ENCODE measurements at places on chromosomes 5 and 9.

GRCh38 chr9:72540348-72540873, 19.0 kb downstream of the TMC1 start:
- DNase-seq = no peak

DNA sequence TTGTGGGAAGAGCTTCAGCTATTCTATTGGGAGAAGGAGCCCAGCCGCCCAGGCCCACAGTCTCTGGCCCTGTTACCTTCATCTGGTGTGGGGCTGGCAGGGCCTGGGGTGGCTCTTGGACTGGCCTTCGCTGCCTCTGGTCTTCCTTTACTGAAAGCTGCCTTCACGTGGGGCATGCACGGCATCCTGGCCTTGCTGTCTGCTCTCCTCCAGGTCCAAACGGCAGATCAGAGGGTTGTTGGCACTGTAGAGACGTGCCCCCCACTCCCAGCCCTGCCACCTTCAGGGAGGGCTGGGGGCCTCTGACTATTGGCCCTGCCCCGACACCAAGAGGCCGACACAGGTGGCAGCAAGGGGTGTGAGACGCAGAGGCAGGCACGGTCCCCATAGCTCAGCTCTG, 291.3 kb upstream of the IRX1 start:
- no peak for DNase-seq

GRCh38 chr5:100797861-100798260, 105.2 kb downstream of the ST8SIA4 start:
- no peak for DNase-seq

- no peak for DNase-seq
Observed at GRCh38 chr9:100286257-100286656, 66.5 kb downstream of the TEX10 start.

DNA sequence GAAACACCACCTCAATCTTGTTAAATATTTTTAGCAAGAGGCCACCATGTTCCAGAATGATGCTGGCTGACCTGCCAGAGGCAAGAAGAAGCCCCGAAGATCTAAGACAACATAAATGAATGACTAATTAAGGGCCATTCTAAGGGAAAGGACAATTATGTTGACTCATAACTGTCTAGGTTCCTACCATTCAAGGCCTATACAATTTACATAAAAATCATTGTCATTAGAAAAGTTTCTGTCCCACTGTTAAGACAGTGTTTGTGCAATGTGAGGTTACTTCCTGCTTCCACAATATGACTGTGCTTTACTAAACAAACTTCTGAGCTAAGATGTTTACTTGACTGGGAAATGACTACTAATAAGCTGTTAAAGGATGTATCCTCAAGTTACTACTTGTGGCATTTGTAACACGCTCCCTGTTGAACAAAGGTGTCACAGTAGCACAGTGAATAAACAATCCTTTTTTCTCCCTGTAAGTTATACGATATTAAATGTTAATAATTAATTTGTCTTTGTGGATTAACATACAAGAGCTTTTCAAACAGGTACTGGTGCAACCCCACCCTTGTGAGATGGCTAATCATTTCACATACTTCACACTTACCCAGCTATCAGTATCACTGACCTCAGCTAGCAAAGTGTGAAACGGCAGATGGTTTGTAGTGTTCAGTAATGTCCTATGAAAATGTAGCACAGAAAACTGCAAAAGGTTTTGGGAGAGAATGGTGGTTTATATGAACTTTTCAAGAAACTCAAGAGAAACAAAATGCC, 195.8 kb downstream of the EFNA5 start:
- DNase-seq = peak; percentile 30

DNA sequence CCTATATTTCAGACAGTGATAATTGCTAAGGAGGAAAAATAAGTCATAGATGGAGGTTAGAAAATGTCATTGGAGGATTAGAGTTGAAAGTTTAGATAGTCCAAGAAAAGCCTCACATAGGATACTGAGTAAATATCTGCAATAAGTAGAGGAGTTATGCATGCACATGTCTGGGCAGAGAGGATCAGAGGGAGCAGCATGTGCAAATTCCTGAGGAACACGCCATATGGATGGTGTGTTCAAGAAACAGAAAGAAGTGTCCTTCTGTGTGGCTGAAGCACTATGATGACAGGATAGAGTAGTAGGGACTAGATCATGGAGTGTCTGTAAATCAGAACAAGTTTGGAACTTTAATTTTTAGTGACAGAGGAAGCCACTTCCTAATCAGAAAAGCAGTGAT, 52.2 kb downstream of the SGCD start:
- DNase-seq = no peak

GRCh38 chr5:636951-637350, 24.8 kb downstream of the CEP72 start:
- no peak for DNase-seq

- DNase-seq = no peak
Observed at GRCh38 chr9:93258818-93259489, 75.0 kb downstream of the WNK2 start.

- no peak for DNase-seq
Observed at GRCh38 chr5:172785429-172786088, 14.6 kb upstream of the DUSP1 start.

DNA sequence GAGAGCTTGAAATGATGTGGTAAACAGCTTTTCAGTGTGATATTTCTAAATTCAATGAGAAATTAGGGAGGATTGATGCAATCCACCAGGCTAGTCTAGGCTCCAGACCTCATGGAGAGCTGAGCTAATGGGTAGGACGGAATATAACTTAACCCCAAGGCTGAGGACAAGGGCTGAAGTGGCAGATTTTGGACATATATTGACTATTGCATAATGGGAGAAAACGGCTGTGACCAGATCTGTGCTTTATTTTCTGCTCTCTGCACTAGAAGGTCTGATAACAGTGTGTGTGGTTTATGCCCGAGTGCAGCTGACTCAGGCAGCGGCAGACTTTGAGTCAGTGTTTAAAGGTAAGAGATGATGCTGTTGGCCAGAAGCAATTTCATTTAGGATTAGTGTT, 70.6 kb downstream of the ACTBL2 start:
- DNase-seq = no peak

- DNase-seq = no peak
Observed at GRCh38 chr9:98024702-98025101, 31.8 kb upstream of the NANS start.

- DNase-seq = no peak
Observed at GRCh38 chr5:142692321-142692894, 6.5 kb upstream of the FGF1 start.

DNA sequence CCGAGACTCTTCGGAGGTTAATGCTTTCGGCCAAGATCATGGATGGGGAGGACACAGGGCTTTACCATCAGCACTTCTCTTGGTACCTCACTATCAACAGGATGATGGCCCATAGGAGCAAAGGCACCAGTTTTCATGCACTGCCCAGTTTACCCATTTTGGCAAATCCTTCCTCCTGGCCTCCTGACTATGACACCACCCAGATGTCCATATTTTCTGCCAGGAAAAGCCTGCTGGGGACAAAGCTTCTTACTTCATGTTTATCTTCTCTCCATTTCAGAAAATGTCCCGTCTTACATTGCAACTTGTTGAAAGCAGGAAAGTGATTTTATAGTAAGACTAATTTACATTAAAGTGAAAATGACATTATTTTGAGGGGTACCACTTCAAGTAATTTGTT, 61.4 kb upstream of the GAS1 start:
- DNase-seq = no peak

- no peak for DNase-seq
Observed at GRCh38 chr9:97517331-97518089, 16.0 kb downstream of the TMOD1 start.

- no peak for DNase-seq
Observed at GRCh38 chr9:116447934-116448333, 239.2 kb upstream of the TRIM32 start.

- no peak for DNase-seq
Observed at GRCh38 chr5:10772901-10773585, 12.0 kb upstream of the DAP start.

GRCh38 chr5:149878371-149878770, 66.2 kb downstream of the PDE6A start:
- no peak for DNase-seq

DNA sequence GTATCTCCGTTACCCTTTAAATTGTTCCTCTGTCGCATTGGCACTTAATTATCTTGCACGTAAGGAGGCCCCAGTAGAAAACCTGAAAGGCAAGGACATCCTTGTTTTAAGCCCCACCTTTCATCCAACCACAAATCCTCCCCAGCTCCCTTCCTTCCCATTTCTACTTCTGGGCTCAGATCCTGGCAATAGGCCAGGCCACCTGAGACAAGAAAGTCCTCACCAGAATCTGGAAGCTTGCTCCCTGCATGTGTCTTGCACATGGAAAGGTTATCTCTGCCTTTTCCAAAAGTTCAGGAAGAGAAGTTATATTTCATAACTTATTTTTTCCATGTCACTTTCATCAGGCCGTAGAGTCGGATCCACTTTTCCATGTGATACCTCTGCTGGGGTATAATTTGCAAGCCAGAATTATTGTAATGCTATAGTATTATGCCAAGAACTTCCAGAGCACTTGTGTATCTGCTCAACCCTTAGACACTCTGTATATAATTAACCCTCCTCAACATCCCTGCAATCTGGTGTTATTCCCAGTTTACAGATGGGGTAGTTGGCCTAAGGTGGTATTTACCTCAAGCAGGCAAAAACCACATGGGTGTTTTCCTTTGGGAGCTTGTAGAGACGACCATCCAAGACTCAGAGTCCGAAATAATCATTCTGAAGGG, 2.6 kb upstream of the SHB start:
- no peak for DNase-seq

DNA sequence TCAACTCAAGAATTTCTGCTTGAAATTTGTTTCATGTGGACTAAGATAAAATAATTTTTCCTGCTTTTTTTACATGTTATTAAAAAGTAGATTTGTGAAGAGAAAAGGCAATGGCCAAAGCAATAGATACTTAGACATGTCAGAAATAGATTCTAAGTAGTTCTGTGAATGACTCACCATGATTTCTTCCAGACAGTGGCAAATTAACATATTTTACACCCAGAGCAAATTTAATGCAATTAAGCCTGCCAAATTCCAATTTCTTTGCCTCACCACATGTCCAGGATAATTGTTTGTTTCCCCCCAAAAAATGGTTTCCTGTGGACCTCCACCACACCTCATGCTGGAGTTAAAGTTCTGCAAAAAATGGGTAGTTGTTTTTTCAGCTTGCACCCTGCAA, 651.4 kb downstream of the CETN3 start:
- DNase-seq = no peak
